ENCODE measurements at places on chromosomes 7 and 10.

GRCh38 chr7:98085674-98086073 lies 21.0 kb upstream of the LMTK2 start:
- no peak for DNase-seq

DNA sequence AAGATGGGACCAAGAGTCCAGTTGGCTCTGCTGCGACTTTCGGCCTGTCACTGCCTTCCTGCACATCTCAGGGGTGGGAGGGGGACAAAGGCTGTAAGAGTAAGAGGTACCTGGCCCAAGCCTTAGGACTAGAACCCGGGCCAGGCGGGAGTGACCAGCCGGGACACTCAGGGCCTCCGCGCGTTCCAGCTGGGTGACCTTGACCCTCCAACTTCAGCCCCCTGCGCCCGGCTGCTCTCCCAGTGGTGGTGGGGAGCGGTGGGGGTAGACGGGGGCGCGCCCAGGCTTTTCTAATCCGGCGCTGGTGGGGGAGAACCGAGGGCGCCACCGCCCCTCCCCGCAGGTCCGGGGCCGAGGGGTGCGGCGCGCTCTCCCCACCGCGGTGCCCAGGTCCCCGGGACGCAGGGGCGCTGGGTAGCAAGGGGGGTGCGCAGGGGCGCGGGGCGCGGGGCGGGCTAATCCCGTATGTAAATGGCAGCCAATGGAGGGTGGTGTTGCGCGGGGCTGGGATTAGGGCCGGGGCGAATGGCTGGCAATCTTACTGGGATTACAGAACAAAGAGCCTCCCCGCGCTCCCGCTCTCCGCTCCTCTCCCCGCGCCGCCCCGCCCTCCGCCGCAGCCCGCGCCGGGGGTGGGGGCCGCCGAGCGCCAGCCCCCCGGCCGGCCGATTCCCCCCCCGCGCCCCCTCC lies at the start of gene GTF2IRD1:
Gene GTF2IRD1 (plus strand): TSS at position 585 of the 690 bp plus-strand sequence. CDS start 54,175 bp downstream, outside the sequence.
- peak; percentile 72 for DNase-seq

- DNase-seq: no peak
Measured at GRCh38 chr10:17512341-17513001, 58.1 kb upstream of the ST8SIA6 start.

DNA sequence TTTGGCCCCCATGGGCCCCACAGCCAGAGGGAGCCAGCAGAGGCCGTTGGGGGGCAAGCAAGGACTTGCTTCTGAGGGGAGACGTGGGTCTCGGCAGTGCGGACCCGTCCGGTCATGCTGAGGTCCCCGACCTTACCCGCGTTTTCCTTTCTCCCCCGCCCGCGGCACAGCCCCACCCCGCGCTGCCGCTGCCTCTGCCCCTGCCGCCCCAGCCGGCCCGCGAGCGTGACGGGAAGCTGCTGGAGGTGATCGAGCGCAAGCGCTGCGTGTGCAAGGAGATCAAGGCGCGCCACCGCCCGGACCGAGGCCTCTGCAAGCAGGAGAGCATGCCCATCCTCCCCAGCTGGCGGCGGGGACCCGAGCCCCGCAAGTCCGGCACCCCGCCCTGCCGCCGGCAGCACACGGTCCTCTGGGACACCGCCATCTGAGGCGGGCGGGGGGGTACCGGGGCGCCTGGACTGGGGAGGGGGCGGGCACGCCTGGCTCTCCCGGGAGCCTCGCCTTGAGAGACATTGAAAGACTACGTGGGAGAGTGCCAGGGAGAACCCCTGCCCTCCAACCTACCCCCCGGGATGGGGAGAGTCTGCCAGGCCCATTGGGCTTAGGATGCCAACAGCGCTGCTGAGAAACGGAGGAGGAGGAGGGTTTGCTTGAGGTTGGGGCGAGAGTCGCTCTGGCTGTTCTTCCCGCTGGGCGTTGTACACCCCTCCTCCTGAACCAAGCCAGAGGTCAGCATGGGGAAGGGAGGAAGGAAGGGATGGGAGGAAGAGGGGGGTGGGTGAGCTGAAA lies 9.9 kb downstream of the NYAP1 start:
- no peak for DNase-seq

- no peak for DNase-seq
Measured at GRCh38 chr10:113486531-113486930, 66.3 kb upstream of the HABP2 start.

DNA sequence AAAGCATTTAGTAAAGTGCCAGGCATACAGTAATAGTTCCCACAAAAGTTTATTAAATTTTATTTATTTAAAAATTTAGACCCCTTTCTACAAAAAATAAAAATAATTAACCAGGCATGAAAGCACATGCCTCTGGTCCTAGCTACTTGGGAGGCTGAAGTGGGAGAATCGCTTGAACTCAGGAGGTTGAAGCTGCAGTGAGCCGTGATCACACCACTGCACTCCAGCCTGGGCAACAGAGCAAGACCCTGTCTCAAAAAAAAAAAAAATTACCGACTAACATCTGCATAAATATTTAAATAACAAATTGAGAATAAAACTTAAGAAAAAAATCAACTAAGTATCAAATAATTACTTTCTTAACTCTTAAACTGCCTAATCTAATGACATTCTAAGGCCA lies 64.3 kb upstream of the TRIM24 start:
- DNase-seq: no peak

GRCh38 chr10:86293396-86293791 lies 73.2 kb downstream of the GRID1 start:
- no peak for DNase-seq

GRCh38 chr10:119275085-119275484 lies 67.7 kb downstream of the GRK5 start:
- DNase-seq: no peak

DNA sequence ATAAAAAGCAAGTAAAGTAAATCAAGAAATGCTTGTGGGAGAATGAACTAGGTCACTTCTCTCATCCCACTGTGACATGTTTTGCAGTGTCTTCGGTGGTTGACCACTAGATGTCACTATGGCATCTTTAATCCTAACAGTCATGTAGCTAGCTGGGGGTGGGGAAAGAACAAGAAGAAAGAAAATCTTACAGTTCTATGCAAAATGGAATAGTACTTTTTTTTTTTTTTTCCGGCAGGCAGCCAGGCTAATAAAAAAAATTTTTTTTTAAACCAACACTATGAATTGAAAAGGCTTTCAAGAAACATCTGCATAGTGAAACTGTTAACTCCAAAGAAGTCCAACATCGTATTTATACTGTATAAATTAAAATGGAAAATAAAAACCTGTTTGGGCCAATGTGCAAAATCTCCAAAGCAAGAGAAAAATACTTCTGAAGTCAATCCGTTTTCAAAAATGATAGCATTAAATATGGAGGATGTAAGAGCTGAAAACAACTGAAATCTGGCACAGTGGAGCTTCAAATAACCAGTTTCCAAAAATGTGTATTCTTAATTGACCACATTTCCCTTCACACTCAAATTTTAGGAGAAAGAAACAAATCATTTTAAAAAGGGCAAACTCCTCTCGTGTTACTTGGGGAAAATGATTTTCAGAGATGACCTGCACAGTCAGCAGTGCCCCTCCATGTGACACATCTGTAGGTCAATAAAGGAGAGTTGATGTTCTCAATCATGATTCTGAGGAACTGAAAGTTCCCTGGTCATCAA lies 38.5 kb downstream of the CDK1 start:
- peak; percentile 7 for DNase-seq

GRCh38 chr7:28621369-28621841 lies 209.1 kb downstream of the CREB5 start:
- no peak for DNase-seq

DNA sequence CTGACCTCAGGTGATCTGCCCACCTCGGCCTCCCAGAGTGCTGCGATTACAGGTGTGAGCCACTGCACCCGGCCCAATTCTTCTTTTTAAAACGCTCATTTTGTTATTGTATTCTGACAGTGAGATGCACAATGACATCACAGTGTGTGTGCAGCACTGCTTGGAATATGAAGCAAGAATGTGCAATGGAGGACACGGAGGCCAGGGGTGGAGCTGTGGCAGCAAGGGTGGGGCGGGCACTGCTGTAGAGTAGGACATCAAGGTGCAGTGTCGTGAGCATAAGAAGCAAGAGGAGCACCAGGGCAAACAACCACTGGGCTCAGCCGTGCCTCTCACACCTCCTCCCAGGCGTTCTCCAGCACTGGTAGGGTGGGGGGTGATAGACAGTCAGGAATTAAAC lies 26.8 kb upstream of the GRID1 start:
- no peak for DNase-seq

DNA sequence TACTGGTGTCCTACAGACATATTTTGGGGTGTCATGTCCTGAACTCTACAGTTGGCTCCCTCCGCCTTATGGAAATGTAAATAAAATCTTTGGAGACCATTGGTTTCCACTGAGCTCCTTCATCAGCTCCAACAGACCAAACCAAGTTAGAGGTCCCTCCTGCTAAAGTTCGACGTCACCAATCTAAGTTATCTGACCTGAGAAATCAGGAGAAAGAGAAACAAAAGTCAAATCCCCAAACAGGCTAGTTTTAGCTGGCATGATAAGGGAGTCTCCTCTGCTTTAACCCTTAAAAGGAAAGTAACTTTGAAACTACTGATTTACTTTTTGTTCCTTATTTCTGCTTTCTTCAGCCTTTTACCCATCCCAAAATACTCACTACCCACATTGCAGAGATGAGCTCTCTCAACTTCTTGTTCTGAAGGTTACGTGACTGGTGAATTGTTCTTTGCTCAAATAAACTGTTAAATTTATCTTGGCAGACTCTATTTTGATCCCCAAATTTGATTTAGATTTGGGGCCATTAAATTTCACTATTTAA lies 39.9 kb downstream of the AVL9 start:
- DNase-seq: no peak

DNA sequence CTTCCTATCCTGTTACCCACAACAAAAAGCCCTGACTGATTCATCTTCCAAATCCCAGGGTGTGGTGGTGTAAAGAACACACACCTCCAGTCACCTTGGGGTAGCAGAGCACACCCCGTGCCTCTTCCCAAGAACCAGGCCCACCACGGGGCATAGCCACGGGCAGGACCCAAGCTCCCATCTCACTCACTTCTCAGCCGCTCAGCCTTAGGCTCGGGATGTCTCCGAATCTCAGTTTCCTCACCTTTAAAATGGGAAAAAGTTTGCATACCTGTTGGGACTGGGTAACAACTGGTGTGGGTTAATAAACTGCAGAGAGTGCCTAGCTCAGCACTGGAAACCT lies 139.0 kb downstream of the FGFR2 start:
- no peak for DNase-seq

GRCh38 chr7:44667190-44667589 lies 60.8 kb downstream of the OGDH start:
- DNase-seq: no peak

DNA sequence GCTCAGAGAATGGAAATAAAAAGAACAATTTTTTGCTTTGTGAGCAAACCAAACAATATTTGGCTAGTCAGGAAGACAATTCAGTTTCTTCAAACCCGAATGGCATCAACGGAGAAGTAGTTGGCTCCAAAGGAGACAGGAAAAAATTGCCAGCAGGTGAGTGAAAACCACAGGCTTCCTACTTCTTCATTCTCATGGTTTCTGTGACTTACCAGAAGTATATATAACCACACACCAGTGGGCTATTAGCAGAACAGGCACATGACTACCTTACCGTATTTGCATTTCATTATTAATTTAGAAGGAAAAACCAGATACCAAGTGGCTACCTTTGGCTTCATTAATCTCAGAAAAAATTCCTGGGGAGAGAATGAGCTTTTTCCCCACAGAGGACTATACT lies 8.8 kb downstream of the TDRD1 start:
- no peak for DNase-seq

GRCh38 chr10:24384954-24385353 lies 176.0 kb downstream of the KIAA1217 start:
- DNase-seq: no peak

GRCh38 chr7:128129224-128129864 lies 98.1 kb upstream of the LRRC4 start:
- DNase-seq: no peak

DNA sequence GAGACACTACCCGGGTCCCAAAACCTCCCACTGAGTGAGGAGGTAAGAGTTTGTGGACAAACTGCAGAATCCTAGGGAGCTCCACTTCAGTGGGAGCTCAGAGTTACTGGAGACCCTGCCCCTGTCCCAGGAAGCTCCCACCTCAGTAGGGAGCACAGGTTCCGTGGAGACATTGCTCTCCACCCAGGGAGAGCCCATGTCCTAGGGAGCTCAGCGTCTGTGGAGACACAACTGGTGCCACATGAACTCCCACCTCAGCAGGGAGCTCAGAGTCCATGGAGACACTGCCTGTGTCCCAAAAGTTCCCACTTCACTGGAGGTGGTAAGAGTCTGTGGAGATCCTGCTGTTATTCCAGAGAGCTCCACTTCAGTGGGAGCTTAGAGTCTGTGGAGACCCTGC lies 6.3 kb downstream of the MYO1G start:
- DNase-seq: no peak

- DNase-seq: no peak
Measured at GRCh38 chr7:56447864-56448693, 331.9 kb upstream of the NUPR2 start.

DNA sequence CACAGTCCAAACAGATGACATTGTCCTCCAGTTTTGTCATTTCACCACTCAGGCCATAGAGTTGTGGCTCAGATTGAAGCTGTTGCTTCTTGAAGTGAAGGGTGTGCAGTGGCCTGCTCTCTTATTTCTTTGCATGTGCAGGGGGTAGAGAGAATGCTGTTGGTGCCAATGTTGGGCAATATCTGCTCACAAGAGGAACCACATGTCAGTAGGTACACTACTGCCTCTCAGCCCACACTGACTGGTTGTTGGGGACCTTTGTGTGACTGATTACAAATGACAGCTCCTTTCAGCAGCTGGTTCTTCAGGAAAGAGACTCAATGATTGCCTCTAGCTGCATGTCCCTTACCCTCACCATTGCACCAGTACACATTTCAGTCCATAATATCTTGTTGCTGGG lies 21.9 kb upstream of the SFTPA1 start:
- no peak for DNase-seq

- DNase-seq: no peak
Measured at GRCh38 chr10:4131407-4132215, 346.6 kb upstream of the KLF6 start.

- no peak for DNase-seq
Measured at GRCh38 chr10:27153845-27154193, 365 bp downstream of the YME1L1 start.

- no peak for DNase-seq
Measured at GRCh38 chr10:133126431-133127290, 33.4 kb upstream of the KNDC1 start.

DNA sequence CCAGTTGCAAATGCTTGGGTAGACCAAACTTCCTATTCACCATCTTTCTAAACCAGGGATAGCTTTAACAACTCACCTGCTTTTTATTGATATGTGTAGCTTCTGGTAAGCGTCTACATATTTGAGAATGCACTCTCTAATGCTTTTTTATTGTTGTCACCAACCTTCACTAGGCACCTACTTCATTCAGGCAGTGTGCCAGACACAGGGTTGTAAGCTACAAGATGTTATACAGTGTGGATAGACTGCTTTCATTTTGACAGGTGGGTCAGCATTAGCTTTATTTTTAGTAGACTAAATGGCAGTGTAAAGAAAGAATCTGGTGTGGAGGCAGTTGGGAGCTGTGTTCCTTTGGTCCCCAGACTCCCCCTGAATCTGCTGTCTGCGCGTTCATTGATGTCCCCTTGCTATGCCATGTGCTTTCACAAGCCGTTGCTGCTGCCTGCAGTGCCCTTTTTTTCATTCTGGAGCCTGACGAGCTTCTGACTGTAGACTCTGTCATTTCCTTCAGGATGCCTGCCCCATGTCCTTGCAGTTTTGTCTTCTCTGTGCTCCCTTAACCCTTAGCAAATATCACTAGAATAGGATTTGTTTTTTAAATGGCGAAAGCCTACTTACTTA lies 32.1 kb downstream of the NRF1 start:
- DNase-seq: no peak

Measured in DMS79 treated with DMSO at 0.1 percent for 48 hours (cell line).